ENCODE measurements at places on chromosomes 2 and 18.

DNA sequence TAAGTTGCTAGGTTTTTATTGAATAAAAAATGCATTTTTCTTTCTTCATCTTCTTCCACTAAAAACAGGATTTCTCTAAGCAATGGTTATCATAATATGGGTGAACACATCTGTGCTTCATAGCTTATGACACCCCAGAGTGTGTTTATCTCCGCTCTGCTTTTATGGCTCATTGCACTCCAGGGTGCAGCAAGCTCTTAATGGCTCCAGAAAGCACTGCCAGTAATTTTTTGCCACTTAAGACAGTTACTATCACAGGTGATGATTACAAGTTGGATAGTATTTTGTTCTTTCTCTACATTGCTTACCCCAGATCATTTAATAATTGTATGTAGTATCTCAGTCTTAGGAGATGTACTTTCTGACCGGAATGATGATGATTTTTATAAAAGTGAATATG lies 239.3 kb upstream of the CDH20 start:
- DNase-seq, result no peak

DNA sequence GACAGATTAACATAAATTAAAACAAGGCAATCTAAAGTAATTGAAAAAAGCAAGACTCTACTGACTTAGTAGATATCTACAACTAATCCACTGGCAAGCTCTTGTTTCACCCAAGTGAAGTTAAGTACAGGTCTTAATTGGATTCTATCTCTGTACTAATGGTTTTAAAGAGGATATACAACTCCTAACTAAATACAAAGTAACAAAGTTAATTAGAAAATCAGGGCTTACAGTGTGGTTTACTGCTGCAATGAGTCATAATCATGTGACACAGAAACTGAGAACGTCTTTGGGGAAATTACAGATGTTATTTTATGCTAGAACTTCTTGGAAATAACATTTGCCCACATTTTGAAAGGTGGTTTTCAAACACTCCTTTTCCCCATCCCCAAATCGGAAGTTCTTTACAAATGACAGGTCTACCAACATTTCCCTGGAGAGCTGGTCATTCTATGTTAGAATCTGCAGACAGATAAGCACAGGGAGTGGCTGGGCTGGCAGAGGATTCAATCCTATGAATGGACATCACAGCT lies 245.3 kb downstream of the STK39 start:
- no peak for DNase-seq

- no peak for DNase-seq
Observed at GRCh38 chr2:20665243-20666004, 1.5 kb upstream of the GDF7 start.

GRCh38 chr2:15841776-15842560 lies 98.4 kb upstream of the MYCN start:
- no peak for DNase-seq

DNA sequence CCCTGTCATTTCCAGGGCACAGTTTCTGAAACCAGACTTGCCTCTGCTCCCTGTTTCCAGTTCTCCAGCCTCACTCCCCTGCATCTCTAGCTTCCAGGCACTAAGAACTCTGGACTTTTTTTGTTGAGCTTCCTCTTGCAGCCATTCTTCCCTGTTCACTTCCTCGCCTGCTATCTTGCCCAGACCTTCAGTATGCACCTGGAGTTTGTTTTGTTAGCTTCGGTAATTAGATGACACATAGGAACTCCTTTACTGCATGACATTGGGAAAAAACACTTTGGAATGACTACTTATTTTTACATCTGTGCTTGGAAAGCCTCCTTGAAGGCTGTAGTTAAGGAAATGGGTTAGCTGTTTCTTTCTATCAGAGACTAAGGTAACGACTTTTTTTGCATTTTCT lies 35.2 kb downstream of the OTOF start:
- no peak for DNase-seq

DNA sequence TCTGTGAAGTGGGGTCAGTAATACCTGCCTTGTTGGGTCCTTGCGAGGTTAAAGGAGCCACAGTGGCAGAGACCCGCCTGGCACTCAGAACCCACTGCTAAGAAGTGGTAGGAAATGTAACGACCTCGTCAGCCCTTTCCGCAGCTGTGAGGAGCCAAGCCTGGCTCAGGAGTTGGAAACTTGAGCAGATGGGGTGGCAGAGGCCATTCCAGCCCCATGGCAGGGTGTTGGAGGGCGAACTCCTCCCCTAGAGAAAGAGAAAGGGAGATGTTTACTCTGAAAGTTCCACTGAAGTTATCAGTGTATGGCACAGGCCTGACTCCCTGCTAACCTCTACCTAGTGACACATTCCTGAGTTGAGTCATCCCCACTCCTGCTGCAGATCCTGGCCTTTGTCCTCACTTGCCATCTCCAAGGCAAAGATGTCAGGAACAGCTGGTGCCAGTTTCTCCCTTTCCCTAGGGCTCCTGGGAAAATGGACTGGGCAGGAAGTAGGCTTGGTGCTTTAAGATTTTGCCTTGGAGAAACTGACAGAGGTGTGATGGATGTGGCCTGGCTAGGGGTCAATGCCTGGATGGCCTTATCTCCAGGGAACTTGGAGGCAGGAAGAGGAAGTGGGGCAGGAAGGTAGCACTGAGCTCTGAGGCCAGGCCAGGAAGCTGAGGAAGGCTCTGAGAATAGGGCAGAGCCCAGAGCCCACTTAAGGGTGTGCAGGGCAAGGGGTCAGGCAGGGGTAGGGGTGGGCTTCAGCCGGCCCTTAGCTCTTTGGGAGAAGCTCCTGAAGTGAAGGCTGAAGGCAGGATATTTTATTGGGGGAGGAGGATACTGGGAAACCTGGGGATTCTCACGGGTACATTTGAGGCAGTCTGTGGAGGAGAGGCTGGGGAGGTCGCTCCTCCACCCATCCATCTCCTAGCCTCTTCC lies 888 bp downstream of the VAMP5 start:
- no peak for DNase-seq

DNA sequence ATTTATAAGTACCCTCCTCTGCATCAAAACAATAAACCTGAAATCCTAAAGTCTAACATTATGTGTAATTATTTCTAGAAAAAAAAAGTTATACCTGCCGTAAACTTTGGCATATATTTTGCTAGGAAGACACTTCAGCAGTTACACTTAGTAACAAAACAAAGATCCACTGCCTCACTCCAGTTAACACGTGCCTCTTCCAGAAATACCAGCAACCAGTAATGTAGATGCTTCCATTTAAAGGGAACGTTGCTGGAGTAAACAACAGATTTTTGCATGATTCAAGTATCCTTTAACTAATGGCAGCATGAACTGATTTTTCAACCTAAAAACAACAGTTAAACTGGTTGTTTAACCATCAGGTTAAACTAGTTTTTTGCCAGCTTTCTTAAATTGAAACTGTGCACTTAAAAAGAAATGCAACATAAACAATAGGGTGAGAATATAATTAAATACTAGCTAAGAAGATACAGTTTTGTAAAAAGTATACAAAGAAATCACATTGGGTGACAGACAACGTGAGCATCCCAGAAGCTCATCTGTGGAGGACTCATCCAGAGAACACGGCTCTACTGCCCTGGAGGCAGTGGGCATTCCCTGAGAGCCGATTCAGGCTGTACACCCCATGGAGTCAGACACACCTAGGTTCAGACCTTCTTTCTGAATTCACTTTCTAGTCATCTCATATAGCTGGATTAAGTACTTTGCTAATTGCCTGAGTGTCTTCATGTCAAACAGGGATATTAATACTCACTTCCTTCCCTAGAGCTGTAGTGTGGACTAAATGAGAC lies 22.3 kb downstream of the MGAT4A start:
- no peak for DNase-seq

DNA sequence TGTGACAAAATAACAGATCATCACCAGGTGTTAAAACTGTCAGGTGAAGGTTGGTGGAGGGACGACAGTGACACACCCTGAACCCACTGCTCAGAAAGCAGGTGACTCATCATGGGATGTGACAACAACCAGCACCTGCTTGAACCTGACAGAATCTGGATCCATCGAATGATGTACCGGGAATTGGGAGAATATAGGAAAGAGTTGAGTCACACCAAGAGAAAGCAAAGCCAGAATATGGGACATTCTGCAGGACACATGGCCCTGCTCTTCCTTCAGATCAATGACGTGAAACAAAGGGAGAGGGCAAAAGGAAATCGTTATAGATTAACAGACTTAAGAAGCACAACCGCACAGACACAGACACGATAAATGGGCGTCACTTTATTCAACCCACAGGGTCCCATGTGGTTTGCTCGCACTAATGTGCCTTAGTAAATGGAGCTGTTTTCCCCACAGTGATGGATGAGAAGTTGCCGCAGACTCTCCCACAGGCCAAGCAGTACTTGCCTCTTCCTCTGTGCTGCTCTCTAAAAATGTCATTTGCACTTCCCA lies 100.1 kb downstream of the CRACDL start:
- DNase-seq, result no peak

GRCh38 chr2:728165-728564 lies 51.0 kb upstream of the TMEM18 start:
- no peak for DNase-seq

DNA sequence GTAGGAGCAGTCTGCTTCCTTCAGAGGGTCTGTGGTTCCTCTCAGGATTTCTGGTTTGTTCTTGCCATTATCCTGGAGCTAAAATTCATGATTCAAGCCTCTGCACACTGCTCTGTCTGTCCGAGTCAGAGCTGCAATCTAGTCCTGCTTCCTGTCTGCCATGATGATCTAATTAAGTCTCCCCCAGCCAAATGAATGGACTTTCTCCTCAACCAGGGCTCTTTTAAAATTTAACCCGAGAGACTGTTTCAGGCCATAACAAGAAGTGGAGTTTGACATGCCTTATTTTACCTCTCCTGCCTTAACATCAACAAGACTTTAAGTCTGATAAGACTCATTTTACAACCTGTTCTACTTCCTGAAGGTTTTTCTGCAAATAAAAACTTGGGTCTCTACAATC lies 1009.6 kb upstream of the DDX18 start:
- DNase-seq, result no peak

DNA sequence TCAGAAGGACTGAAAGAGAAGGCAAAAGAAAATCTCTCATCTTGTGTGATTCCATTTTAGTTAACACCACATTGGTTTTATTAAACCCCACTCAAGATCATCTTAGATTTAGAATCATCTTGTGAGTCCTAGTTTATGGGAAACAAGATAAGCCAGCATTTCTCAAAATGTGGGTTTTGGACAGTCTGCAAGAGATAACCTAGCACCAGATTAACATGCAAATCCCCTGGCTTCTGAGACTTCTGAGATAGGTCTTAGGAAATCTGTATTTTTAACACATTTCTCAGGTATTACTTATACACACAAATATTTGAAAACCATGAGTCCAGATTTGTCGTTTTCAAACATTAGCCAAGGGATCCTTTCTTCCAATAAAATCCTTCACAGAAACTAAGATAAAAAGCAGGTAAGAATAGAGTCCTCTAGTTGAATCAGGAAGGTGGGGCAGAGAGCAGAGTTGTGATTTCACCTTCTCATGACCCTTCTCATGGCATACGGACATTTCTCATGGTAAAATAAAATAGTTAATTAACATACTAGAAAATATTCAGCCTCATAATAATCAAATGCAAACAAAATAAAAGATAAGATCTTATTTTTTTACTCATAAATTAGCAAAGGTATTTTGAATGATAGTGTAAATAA lies 287.2 kb upstream of the FN1 start:
- DNase-seq, result no peak

DNA sequence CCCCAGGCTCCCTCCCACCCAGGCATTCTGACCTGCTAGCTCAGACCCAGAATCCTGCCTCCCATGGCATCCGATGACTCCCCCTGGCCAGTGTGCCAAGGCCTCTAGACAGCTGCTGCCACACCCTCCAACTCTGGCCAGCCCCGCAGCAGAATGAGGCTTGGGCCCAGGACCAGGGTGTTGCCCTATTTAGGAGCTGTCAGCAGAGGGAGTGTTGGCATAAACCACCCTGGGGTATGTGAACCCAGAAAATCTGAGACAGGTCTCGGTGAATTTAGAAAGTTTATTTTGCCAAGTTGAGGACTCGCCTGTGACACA lies 134.3 kb downstream of the KLHL29 start:
- no peak for DNase-seq

DNA sequence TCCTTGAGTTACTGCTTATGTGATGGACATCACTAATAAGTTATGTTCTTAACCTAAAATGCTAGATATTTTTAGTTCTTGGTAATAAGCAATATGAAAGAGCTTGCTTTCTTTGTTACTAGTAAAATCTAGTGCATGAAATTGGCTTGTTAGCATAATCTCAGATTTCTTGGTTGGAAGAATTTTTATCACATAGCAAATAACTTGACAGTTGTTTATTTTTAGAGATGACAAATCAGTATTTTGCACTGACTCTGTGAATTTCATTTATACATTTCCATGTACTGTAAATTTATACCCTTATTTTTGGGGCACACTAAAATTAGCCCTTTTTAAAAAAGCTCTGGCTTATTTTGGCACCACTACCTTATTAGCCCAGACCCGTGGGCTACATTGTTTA lies 45.6 kb downstream of the LCLAT1 start:
- no peak for DNase-seq

DNA sequence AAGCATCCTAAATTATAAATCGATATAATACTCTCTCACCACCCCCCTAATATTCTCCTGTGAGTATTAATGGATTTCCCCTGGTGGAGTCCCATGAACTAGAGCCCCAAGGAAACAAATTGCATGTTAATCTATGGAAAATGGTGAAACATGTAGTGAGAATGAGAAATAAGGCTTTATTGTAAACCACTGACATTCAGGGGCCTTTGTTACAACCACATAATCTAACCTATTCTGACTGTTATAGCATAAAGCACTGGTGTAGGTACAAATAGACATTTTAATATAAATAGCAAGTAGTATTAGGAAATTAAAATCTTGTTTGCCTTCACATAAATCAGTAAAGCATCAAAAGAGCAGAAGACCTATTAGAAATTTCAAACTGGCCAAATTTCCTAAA lies 65.3 kb upstream of the TLK1 start:
- no peak for DNase-seq

- no peak for DNase-seq
Observed at GRCh38 chr2:113370030-113370429, 67.5 kb upstream of the ZNG1B start.

- DNase-seq, result no peak
Observed at GRCh38 chr2:20436716-20437470, 10.0 kb upstream of the RHOB start.

GRCh38 chr2:19362094-19362754 lies 3.8 kb upstream of the OSR1 start:
- no peak for DNase-seq

- DNase-seq, result no peak
Observed at GRCh38 chr2:36369716-36370115, 14.1 kb downstream of the CRIM1 start.

Data from urinary bladder (tissue), 4 donors.